ENCODE measurements at places on chromosomes 6 and 20.

DNA sequence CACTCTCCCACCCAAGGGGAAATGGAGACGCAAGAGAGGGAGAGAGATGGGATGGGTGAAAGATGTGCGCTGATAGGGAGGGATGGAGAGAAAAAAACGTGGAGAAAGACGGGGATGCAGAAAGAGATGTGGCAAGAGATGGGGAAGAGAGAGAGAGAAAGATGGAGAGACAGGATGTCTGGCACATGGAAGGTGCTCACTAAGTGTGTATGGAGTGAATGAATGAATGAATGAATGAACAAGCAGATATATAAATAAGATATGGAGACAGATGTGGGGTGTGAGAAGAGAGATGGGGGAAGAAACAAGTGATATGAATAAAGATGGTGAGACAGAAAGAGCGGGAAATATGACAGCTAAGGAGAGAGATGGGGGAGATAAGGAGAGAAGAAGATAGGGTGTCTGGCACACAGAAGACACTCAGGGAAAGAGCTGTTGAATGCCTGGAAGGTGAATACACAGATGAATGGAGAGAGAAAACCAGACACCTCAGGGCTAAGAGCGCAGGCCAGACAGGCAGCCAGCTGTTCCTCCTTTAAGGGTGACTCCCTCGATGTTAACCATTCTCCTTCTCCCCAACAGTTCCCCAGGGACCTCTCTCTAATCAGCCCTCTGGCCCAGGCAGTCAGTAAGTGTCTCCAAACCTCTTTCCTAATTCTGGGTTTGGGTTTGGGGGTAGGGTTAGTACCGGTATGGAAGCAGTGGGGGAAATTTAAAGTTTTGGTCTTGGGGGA lies 754 bp downstream of the TNF start:
- no peak for DNase-seq

DNA sequence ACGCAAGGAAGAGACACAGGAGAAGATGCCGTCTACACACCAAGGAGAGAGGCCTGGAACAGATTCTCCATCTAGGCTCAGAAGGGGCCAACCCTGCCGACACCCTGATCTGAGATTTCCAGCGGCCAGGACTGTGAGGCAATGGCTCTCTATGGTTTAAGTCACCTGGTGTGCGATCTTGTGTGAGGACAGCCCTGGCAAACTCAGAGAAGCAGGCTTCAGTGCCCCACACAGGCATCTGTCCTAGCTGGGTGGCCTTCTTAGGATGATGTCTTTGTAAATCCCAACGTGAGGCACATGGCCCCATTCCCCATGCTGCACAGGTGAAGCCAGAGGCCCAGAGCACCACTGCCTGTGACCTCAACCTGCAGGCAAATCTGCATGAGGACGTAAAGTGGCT lies 87.6 kb upstream of the FRMD1 start:
- DNase-seq: no peak

DNA sequence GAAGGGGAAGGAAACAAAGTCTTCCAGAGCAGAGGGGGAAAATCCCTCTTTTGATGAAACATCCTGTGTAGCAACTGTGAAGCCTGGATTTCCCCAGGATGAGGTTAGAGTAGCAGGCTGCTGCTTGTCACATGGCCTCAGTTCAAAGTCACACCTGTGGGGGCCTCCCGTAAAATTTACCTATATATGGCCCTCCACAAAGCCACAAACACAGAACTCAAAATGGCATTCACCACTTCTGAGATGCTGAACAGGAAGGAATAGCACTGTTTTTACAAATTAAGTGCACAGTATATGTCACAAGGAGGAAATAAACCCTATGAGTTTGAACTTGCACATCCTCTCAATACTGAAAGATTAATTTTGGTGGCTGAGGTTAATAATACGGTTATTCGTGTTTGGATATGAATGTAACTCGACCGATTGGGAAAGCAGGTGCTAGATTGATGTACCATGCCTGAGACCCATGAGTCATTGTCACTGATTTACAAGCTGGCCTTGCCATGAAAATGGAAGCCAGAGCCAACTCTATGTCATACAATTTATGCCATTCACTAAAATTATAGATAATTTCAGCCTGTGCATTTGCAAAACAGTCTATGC lies 70.6 kb downstream of the SGK1 start:
- peak; percentile 85 for DNase-seq

GRCh38 chr6:156698239-156699016 lies 78.8 kb upstream of the ARID1B start:
- DNase-seq: no peak

DNA sequence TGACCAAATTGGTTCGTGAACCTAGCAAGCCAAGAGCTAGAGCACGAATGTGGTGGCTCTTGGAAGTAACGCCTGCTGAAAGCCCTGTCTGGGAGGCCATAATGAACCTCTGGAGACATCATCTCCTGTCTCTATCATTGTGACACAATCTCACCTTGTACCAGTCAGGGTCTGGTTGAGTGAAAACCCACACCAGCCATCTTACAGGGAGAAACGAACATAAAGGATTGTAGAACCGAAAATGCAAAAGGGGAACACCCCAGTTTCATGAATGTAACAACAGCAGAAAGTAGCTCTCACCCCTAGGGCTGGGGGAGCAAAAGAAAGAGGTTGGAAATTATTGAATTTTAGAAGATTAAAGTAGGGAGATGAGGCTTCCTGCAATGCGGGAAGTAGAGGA lies 50.9 kb upstream of the TAB2 start:
- no peak for DNase-seq

GRCh38 chr20:46696791-46697279 lies 7.6 kb upstream of the TP53RK start:
- DNase-seq: no peak

- no peak for DNase-seq
Observed at GRCh38 chr6:15560713-15561112, 102.1 kb downstream of the DTNBP1 start.

- DNase-seq: no peak
Observed at GRCh38 chr6:83198486-83199172, 5.5 kb downstream of the RWDD2A start.

DNA sequence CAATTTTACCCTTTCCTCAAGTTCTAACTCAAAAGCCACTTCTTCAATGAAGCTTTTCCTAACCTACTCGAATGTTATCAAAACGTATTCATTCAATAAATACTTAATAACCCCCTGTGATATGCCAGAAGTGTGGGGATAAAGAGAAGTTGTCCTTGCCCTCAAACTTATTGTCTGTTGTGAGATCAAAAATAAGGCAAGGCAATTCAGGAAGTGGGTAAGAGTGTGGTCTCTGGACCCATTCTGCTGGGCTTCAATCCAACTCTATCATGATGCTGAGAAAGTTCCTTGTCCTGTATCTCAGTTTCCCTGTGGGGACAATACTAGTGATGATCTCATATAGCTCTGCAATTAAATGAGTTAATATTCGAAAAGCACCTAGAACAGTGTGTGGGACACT lies 92.8 kb downstream of the PRDM1 start:
- DNase-seq: no peak

GRCh38 chr20:8234580-8234979 lies 102.5 kb downstream of the PLCB1 start:
- no peak for DNase-seq

- DNase-seq: no peak
Observed at GRCh38 chr20:51876313-51876940, 74.1 kb upstream of the SALL4 start.

DNA sequence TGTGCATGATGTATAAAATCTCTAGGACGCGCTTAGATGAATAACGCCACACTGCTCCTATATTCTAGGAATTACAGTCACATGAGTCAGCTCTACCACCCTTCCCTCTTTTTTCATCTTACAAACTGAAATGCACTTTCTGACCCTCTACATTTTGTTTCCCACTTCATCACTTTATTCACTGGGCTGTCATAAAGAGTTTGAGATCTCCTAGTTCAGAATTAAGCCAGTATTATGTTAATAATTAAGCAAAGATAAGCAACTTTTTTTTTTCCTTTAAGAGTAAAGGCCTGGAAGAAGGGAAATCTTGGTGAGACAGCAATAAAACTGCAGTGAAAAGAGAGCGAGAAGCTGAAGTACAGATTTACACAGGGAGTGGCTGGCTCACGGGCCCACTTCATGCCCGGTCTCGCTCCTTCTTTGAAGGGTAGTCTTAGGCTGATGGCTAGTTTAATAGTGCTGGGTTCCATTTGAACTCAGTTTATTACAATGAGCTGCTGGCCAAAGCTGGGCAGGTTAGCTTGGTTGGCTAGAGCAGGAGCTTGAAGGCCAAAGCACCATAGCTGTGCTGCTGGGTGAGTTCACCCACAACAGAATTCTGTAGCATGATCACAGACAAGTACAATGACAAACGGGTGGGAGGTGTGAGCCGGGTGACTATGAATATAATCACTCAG lies 110.6 kb downstream of the MAP7 start:
- no peak for DNase-seq

Data from CD4-positive, alpha-beta T cell treated with Interleukin-15 for 4 hours (primary cell).